ENCODE measurements at places on chromosomes 2 and 18.

DNA sequence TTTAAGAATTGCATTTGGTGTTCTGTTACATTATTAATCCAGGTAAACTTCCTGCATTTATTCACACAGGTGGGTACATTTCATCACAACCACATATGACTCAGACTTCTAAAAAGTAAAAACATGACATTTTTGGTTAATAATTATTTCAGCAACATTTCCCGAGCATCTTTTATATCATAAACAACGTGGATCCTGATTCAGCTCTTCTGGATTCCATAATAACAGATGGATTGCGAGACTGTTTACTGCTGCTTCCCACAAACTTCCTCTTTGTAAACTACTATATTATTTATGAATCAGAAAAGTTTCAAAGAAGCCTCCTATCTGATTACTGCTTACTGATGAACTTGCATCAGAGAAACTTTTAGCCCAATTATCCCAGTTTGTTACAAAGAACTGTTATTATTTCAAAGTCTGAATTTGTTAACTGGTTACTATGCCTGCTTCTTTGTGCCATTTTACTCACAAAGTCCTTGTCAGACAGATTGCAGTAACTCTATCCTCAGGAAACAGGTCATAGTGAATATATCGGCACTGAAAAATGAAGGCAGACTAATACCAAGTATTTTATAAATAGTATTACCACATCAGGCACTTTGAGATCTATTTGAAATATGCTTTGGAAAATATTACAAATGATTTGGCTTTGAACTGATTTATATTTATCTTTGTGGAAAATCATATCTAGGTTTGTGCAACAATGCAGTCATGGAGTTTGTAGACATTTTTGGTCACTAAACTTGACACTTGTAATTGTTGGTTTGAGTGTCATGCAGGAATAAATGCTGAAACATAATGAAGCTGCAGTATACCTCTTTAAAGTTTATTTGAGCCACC is 511.6 kb downstream of the PLCL1 start:
- no peak for DNase-seq

DNA sequence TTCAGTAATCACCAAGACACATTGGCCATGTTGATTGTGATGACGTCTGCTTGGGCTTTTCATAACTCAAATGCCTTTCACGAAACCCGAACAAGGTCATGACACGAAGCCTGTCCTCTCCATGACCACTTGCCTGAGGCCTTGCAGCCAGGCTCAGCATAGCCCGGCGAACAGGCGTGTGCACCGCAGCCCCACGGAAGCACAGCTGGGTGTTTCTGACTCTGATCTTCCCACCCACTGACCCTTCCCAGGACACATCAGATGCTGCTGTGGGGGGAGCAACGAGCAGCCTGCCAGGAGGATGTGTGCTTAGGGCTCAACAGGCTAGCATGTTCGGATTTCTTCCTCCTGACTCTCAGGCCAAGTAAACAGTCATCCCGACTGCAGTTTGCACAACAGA is 369.4 kb upstream of the SALL3 start:
- DNase-seq, result no peak

DNA sequence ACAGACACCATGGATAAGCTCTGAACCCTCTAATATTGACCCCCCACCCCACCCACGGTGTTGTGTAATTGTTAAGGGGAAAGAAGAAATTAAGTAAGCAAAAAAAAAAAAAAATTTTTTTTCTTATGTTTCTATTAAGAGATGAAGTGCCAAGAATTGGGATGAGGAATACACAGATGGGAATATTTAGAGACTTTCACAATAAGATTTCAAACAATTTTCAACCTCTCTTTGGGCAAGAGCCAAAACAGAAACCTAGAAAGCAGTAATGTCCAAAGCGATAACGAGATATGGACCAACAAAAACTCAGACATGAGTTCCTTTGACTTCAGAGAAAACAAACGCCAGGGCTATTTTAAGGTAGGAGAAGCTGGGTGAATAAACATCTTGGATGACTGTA is 14.4 kb downstream of the PIEZO2 start:
- DNase-seq, result no peak

- peak; percentile 30 for DNase-seq
Measured at GRCh38 chr2:18976168-18976961, 382.1 kb downstream of the OSR1 start.

DNA sequence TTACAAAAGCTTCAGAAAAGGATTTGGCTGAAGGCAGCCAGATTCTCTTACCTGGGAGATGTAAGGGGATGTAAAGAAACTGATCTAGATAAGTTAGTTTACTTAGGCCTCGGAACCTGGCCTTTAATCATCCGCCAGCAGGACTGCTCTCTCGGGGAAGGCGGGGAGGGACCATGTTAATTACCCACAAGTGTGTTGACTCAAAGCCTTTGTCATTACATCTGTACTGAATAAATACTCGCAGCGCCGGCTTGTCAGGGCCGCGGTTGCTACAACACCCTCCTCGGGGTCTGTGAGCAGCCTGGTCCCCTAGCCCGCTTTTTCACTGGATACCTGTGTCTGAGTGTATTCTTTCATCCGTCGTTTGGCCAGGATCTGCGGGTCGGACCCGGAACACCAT is 6.7 kb downstream of the CHMP3 start:
- DNase-seq, result no peak

- peak; percentile 41 for DNase-seq
Measured at GRCh38 chr2:202377207-202377761, 1.2 kb downstream of the BMPR2 start.

- no peak for DNase-seq
Measured at GRCh38 chr2:84865181-84865783, 15.6 kb downstream of the TRABD2A start.

DNA sequence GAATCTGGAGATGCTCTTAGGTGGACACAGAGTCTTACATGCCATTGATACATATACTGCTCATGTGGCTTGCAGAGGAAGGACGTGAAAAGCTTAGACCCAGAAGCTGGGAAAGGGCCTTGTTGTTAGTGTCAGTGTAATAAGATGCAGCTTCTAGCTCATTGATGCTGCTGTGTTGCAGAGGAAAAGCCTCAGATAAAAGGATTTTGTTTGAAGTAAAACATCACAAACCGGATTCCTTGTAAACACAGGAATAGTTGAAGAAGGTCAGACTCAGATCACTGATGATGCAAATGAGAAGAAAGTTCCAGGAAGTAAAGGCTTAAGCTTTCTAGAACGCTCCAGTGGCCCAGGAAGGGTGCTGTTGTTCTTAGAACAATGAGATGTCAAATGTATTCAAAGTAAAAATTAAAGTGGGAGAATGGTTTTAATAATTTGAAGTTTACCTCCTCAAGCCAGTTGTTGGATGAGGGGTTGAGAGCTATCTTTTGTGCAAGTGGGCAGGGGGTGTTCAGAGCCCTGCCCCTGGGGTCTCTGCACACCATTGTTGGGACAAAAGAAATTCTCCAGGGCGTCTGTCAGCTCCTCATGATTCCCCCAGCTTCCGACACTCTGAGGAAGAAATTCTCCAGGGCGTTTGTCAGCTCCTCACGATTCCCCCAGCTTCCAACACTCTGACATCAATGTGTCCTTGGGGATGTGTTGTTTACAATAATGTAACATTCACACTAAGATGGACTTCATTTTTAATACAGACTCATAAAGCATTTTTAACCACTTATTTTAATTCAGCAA is 61.3 kb upstream of the CHMP1B start:
- no peak for DNase-seq

DNA sequence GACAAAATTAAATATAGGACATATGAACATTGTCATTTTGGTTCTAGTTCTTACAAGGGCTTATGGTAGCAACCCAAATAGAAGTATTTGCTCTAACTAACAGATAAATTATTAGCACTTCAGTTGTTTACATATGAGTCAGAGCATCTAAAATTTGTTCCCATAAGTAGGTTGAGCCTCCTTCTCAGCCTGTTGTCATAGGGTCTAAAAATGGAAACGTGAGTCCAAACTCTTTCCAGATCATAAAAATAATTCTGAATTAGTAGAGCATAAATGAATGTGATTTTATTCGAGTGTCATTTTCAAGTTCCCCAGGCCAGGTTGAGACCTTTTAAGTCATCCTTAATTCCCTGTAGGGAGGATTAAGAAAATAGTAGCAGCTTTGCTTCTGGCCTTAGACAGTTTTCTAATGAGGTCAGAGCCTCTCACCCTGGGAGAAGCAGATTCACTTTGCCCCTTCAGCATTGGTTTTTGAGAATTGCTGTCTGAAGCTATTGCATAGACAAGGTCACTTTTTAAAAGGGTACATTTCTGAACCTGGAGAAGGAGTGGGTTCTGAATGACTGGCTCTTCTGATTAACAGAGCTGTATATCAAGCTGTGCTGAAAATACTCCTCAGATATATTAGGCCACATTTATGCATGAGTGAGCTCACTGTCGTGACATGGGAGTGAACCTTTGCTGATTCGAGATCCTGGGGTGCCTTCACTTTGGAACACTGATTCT is 164.3 kb downstream of the NEDD4L start:
- no peak for DNase-seq

GRCh38 chr18:72427721-72428120 is 116.4 kb downstream of the CBLN2 start:
- no peak for DNase-seq

DNA sequence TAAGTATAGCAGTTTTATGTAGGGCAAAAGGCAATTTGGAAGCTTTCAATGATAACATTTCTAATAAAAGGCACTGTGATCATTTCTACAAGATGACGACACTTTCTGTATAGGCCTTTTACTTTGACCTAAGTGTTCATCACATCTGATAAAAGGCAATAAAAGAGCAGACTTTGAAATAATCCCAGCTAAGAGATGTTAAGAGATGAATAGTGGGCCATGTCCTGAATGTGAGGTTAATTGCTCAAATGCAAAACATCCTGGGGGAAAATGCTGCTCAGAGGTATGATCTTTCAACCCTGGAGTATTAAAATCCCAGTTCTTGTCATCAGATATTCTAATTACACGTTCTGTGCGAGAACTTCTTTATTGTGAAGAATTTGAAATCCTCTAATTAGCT is 677.6 kb downstream of the SOCS6 start:
- DNase-seq, result no peak

DNA sequence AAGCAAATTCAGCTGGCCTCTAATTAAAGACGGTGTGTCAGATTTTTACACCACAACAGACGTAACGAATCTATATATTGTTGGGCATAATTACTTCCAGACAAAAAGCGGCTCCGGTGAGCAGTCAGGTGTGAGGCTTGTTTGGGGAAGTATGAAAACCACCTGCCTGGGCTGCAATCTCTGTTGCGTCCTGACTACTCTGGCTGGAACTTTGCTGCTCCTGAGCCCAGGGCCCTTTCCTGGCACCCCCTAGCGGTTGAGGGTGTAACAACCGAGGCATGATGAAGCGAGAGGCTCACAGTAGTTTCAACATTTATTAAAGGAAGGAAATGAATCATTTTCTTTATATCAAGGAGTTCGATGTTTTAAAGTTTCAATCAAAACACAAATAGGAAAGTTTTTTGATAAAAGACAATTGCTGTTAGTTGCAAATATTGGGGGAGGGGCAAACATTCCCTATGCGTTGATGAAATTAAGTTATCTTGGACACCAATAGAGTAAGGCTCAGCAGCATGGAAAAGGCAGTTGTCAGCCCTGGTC is 10.6 kb upstream of the ITGB6 start:
- no peak for DNase-seq

GRCh38 chr18:8741532-8741931 is 36.2 kb downstream of the MTCL1 start:
- DNase-seq, result no peak

DNA sequence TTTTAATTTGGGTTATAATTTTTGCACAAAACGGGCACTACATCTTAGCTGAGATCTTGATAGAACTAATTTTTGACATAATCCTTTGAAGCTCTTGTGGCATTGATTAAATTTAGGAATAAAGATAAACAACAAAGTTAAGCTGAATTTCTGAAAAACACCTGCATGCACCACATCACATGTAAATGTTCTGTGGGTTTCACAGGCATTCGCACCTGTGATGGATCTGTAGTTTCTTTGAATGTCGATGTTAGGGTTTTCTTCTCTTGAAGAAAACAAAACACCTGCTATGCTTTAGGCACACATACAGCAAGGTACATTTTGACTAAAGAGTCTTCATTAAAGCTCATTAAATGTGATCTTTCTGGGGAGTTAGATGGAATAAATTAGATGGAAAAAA is 60.3 kb downstream of the RPIA start:
- no peak for DNase-seq

- no peak for DNase-seq
Measured at GRCh38 chr2:157751462-157752058, 122.9 kb upstream of the ACVR1C start.

GRCh38 chr18:8389391-8390340 is 219.6 kb upstream of the RAB12 start:
- peak; percentile 78 for DNase-seq

- DNase-seq, result no peak
Measured at GRCh38 chr2:127098711-127099110, 8.2 kb downstream of the BIN1 start.

DNA sequence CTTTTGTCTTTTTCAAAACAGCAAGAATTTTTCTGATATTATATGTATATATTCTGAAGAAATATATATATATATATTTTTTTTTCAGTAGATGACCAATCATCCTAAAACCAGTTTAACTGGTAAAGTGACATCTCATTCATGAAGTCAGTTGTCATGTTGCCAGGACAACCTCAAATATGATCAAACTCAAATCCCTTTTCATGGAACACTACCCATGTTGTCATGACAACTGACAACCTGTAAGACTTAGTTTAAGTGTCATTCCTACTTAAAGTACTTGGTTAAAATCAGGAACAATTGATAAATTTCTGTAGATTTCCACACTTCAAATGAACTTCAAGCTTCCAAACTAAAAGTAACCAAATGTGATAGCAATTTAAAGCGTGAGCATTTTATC is 101.8 kb upstream of the ERBB4 start:
- no peak for DNase-seq

- no peak for DNase-seq
Measured at GRCh38 chr2:49371128-49371701, 216.9 kb upstream of the FSHR start.

DNA sequence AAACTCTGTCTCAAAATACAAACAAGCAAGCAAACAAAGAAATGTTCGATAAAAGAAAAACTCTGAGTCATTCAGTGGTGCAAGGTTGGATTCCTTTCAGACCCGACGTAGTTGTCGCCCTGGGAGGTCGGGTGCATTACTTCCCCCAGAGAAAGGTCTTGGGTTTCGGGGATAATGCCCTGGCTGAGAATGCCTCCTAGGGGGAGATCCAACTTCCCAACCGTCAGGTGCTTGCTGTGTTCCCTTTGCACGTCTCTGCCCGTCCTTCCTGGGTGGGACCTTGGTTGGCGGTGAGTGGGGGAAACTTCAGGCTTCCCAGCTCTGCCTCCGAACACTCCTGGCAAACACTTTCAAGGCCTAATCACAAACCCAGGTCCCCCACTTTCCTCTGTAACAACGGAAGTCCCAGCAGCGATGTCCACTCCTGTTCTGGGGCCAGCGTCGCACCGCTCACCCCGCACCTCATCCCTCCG is 609 bp downstream of the TPGS2 start:
- DNase-seq, result peak; percentile 41

DNA sequence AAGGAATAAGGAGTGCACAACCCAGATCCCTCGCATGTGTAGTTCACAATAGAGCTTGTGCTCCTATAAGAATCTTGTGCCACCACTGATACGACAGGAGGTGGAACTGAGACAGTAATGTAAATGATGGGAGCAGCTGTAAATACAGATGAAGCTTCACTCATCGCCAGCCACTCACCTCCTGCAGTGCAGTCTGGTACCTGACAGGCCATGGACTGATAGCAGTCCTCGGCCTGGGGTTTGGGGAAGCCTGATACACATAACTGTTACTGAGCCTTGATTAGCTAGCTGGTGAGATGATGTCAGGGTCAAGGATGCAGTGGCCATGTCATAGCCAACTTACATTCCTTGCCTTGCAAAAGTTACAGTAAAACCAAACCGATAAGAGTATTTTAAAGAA is 376.6 kb downstream of the NBAS start:
- no peak for DNase-seq
